Kidney tubule cell (primary cell): ENCODE measurements at places on chromosomes 2 and 18.

GRCh38 chr2:31415421-31415820, 879 bp upstream of the XDH start:
- peak; percentile 69 for DNase-seq

DNA sequence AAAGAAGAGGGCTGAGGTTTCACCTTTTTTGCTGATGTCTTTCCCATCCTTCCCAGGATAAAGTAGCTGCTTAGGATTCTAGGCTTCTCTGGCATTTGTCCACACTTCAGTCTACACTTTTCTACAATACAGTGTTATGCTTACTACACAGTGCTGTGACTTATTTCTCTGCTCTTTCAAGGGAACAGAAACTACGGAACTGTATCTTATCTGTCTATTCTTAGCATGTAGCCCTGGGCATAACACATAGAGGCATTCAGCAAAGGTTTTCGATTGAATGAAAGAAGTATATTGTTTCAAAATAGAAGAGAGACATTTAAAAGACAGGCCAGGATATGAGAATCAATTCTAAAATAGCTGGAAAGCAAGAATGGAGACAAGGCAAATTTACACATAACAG, 110.9 kb downstream of the ARHGEF33 start:
- no peak for DNase-seq

GRCh38 chr2:176109192-176109901, 2.3 kb downstream of the HOXD11 start:
- DNase-seq = no peak

GRCh38 chr2:145906354-145906753, 1386.4 kb upstream of the ZEB2 start:
- DNase-seq = peak; percentile 93

- no peak for DNase-seq
These were observed 38.9 kb downstream of the THAP4 start for GRCh38 chr2:241598061-241598460.

- peak; percentile 32 for DNase-seq
These were observed 368.6 kb upstream of the SPRED2 start for GRCh38 chr2:65800998-65801397.
